ENCODE measurements at places on chromosomes 12 and 14.
A peak's percentile ranks its signal among the peaks of the same experiment; 100 is the strongest.

GRCh38 chr14:54535126-54535525 is 25.4 kb downstream of the CGRRF1 start:
- no peak for DNase-seq

DNA sequence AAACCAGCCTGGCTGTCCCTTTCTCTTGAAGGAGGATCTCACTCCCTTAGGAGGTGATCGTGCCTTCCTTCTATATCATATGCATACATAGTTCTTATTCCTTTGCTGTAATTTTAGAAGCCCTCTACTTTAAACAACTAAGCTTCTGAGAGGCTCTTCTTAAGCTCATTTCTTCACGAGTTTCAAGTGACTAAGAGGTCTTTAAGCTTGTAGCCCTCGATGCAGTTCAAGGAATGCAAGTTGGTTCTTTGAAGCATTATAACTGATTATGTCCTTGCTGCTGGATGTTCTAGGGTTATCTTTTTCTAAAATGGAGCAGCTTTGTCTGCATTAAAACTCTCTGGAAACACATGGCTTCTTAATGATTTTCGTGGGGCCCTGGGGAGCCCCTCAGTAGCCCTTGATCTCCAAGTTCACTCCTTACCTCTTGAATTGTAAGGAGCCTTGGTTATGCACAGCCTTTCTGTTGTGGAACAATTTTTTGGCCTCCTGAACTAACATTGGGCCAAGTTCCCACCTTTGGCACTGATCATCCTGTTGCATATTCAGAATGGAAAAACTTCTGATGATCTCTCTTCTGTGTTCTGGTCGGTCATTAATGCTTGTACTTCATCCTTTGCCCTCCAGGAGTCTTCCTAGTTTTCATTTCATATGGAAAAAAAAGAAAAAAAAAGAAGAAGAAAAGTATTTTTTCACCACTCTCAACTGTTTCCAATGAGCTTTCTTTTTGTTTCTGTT is 12.6 kb downstream of the RASSF8 start:
- DNase-seq, result no peak

- DNase-seq, result no peak
Observed at GRCh38 chr12:30977537-30978349, 51.2 kb downstream of the TSPAN11 start.

- DNase-seq, result no peak
Observed at GRCh38 chr12:100186071-100186470, 14.5 kb upstream of the ACTR6 start.

- DNase-seq, result peak; percentile 23
Observed at GRCh38 chr12:116015525-116015924, 262.0 kb downstream of the MED13L start.

- DNase-seq, result no peak
Observed at GRCh38 chr12:54038871-54039414, 6.1 kb downstream of the HOXC5 start.

GRCh38 chr14:86039176-86039575 is 509.2 kb downstream of the FLRT2 start:
- DNase-seq, result no peak
